GDM1 (cell line): ENCODE measurements at places on chromosomes 12 and 14.

GRCh38 chr14:55347748-55348147 lies 63.9 kb downstream of the ATG14 start:
- no peak for DNase-seq

GRCh38 chr12:120659151-120659525 lies 18.7 kb downstream of the CABP1 start:
- no peak for DNase-seq

- no peak for DNase-seq
These were observed 46.9 kb upstream of the FLRT2 start for GRCh38 chr14:85483037-85483436.

DNA sequence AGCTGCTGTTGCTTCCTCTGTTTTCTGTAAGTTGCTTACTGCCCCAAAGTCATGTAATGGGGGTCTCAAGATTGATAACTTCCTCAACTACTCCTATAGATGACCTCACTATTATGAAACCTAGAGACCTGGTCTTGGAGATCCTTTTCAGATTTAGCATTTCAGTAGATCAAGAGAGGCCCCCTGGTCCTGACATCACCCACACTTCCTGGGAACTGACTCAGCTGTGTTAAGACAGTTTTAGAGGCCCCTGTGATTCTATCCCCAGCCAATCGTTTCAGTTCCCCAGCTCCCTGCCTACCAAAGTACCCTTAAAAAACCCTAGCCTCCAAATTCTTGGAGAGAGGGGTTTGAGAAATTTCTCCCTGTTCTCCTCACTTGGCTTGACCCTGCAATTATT lies 9.2 kb upstream of the ARG2 start:
- DNase-seq: no peak

DNA sequence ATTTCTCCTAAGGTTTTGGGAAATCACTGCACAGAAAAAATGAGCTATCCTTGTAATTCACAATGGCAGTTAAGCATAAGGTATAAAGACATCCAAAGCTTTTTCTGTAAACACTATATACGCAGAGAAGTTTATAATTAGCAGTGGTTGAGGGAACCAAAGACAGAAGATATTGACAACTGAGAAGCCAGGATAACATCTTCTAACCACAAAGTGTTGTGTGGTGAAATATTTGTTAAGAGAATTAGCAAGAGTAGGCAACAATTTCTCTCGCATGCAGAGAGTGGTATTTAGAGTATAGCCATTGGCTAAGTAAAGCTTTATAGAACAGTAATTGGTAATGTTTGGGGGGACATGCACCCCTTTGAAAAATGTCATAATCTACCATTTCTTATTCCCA lies 123.7 kb upstream of the USP15 start:
- DNase-seq: no peak

DNA sequence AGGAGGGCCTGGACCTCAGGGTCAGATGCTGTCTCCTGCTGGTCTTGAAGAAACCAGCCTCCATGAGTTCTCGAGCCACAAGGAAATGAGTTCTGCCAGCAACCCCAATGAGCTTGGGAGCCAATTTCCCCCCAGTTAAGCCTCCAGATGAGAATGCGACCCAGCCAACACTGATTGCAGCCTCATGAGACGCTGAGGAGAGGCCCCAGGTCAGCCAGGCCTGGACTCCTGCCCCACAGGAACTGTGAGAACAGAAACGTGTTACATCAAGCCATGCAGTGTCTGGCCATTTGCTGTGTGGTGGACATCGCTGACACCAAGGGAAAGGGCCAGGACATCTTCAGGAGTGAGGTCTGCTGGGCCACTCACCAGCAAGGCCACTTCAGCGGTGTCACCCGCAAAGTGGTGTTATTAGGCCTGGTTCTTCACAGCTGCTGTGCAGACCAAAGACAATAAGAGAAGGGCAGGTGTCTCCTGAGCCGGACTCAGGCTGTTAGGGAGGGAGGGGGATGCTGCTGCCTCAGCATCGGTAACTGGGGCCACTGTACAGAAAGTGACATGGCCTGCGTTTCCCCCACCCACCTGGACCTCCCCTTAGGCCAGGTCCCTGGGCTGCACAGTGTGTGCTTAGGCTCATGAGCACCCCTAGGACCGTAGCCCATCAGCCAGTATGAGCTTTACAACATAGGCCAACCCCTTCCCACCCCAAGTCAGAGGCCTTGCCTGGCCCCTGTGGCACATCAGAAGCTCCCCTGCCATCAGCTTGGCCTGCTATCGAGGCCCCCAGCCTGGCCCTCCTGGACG lies 272.4 kb upstream of the RTL1 start:
- no peak for DNase-seq
